ENCODE measurements at places on chromosomes 16 and 17.

DNA sequence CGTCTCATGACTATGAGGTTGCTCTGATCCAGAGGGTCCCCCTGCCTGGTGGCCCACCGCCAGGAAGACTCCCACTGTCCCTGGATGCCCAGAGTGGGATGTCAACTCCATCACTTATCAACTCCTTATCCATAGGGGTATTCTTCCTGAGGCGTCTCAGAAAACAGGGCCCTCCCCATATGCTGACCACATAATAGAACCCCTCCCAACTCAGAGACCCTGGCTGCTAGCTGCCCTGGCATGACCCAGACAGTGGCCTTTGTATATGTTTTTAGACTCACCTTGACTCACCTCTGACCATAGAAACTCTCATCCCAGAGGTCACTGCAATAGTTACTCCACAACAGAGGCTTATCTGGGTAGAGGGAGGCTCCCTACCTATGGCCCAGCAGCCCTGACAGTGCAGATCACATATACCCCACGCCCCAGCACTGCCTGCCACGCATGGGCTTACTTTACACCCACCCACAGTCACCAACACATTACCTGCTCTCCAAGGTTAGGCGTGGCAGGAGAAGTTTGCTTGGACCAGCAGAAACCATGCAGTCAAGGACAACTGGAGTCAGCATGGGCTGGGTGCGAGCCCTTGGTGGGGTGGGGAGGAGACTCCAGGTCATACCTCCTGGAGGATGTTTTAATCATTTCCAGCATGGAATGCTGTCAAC is 2.3 kb upstream of the G6PC1 start:
- DNase-seq = peak; percentile 29

DNA sequence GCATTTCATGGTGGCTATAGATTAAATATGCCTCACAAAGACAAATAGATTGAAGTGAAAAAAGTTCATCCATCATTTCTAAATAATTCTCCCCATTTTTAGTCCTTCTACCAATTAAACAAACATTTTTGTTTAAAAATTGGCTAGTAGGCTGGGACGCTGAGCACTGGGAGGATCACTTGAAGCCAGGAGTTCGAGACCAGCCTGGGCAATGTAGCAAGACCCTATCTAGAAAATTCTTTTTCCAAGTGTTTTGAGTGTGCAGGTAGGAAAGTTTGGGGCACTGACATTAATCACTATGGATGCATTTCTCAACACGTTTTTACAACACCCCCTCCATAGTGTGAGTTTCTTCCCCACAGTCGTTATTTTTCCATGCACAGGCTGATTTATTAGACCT is 56.7 kb downstream of the MRC2 start:
- no peak for DNase-seq

GRCh38 chr16:3945751-3946603 is 65.5 kb upstream of the CREBBP start:
- DNase-seq = no peak

GRCh38 chr16:52634104-52634503 is 87.2 kb upstream of the TOX3 start:
- DNase-seq = no peak

DNA sequence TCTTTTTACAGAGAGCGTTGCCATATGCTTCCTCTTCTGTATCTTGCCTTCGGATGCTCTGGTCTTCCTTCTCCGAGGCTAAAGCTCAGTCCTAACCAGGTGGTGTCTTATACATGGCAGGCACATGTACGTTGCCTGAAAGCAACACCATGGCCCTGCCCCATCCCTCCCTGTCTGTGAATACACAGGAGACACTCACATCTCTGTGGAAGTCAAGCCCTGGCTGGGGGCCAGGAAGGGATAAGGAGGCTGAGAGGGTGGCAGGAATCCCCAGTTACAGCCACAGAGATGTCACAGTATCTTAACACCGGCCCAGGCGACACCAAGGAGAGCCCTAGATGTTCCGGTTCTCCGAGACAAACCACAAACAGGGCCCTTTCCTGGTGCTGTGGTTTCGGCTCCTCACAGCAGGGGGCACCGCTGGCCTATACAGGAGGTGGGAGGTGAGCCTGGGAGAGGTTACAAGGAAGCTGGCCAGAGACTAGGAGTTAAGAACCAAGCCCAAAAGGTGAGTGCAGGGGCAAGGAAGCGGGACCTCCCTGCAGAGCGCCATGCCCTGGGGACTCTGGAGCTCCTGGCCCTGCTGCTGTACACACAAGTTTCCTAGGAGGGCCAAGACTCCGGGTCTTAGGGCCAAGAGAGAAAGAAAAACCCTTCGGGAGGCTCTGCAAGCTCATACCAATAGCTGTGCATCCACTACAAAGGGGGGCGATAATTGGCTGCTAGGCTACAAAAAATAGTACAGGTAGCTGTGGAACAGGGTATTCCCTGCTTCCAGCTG is 41.7 kb downstream of the SRL start:
- peak; percentile 83 for DNase-seq

- DNase-seq = peak; percentile 37
These were observed 25.4 kb upstream of the HOXB13 start for GRCh38 chr17:48753794-48754499.

- DNase-seq = no peak
These were observed 10.7 kb downstream of the CTC1 start for GRCh38 chr17:8237175-8237574.

- no peak for DNase-seq
These were observed 746 bp upstream of the TMEM132E start for GRCh38 chr17:34578656-34579016.

- no peak for DNase-seq
These were observed 7.3 kb downstream of the PCTP start for GRCh38 chr17:55758171-55758570.

DNA sequence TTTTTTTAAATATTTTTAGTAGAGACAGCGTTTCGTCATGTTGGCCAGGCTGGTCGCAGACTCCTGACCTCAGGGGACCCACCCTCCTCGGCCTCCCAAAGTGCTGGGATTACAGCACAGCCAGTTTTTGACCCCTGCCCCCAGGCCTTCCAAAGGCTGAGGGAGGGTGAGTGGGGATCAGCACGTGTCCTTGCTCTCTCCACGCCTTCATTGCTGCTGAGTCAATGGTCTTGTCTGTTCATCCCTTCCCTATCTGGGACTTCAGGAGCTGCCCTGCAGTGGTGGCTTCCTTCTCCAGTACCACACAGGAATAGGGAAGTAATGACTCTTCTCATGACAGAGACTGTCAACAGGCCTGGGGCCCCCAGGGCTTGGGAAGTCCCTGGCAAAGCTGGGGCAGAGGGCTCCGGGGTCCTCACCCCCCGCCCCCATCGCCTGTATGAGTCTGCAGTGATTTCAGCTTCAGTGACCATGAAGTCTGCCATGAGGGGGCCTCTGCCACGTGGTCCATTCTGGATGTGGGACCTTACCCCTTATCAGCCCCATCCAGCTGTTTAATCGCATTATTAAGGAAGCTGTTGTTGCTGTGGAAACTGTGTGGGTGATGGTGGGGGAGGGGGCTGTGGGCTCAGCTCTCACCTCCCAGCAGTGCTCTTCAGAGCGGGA is 6.1 kb downstream of the ABCC3 start:
- DNase-seq = no peak

- DNase-seq = peak; percentile 40
These were observed 674 bp downstream of the ZNF688 start for GRCh38 chr16:30570636-30571444.

DNA sequence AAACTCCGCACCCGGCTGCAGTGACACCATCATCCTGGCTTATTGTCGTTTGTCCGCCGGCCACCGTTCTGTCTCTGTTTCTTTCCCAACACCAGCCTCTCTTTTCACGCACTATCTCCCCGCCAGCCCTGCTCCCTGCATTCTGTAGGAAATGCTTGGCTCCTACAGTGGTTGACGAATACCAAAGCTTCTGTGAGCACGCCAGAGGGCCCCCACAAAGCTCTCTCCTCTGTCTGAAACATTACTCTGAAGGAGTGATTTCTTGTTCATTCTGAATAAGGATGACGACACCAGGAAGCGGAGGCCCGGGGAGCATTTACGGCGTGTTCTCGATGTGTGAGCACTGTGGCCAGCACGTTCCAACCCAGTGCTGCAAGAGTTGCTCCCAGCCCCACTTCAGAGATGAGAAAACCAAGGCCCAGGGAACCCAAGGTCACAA is 58.8 kb downstream of the ADCY9 start:
- no peak for DNase-seq

Measured in D341Med (cell line).